ENCODE measurements at places on chromosomes 2 and 18.

GRCh38 chr2:181683518-181684453, 3.5 kb upstream of the NEUROD1 start:
- no peaks in the 10 kb centered on the region for H3K27me3 ChIP-seq
- H3K4me3 ChIP-seq = no peak overlapping the region
- H3K36me3 ChIP-seq = no peaks in the 10 kb centered on the region
- no peak overlapping the region for H3K27ac ChIP-seq
- H3K4me1 ChIP-seq = no peaks in the 10 kb centered on the region

GRCh38 chr18:48667276-48668254, 128.7 kb downstream of the CTIF start:
- H3K4me3 ChIP-seq = no peak overlapping the region
- H3K4me1 ChIP-seq = no peaks in the 10 kb centered on the region
- H3K27ac ChIP-seq = no peak overlapping the region
- peaks cover 6% of the 10 kb centered on the region for H3K36me3 ChIP-seq

DNA sequence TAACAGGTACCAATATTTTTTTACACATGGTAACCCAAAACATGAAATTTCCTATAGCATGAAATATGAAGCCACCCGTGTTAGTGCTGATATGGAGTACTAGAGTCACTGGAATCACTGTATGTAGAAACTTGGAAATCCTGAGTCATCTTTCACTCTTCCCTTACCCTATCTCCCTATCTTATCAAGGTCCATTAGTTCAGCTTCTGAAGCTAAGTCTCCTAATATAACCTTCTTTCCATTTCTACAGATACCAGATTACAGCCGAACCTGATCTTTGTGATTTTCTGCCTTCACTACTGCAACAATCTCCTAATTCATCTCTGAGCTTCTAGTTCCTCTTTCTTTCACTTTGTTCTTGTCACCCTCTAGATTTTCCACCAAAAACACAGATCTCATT, 59.0 kb downstream of the SEPTIN10 start:
- no peaks in the 10 kb centered on the region for H3K27me3 ChIP-seq
- no peaks in the 10 kb centered on the region for H3K4me1 ChIP-seq
- no peak for DNase-seq
- H3K27ac ChIP-seq = no peak overlapping the region
- H3K4me3 ChIP-seq = no peak overlapping the region

- DNase-seq = no peak
- H3K4me1 ChIP-seq = no peaks in the 10 kb centered on the region
- no peaks in the 10 kb centered on the region for H3K27me3 ChIP-seq
- H3K27ac ChIP-seq = no peak overlapping the region
- no peaks in the 10 kb centered on the region for H3K36me3 ChIP-seq
These were observed 974.3 kb upstream of the CELF4 start for GRCh38 chr18:38539856-38540255.

DNA sequence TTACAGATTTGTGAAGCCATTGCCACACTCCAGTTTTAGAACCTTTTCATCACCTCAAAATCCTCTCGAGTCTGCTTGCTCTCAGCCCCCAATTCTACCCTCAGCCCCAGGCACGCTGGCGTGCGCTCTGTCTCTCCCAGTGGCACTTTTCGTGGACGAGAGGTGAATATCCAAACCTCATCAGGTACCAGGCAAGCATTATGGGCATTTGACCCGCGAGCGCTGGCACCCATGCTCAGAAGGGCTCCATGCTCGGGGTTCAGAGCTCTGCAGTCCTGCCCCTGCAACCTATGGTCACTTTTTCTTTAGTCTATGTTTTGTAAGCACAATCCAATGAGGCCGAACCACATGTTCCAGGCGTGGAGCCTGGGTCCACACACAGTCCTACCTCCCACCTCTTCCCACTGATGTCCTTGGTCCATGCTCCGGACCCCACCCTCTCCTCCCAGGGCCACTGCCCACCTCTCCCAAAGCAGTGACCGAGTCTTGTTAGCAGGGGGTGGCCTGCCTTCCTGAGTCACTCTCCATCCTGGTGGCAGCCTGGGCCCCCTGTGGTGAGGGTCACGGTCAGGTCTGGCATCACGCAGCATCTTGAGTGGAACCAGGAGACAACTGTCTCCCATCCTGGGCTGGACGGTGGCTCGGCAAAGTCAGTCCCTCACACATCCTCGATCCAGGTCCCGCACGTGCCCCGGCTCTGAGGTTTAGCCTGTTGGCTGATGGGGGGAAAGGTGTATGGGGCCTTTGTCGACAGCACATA, 256.9 kb downstream of the NDUFA10 start:
- H3K36me3 ChIP-seq = no peaks in the 10 kb centered on the region
- H3K4me3 ChIP-seq = no peak overlapping the region
- peaks cover 3% of the 10 kb centered on the region for H3K4me1 ChIP-seq
- H3K27ac ChIP-seq = no peak overlapping the region
- no peak for DNase-seq
- H3K27me3 ChIP-seq = no peaks in the 10 kb centered on the region

GRCh38 chr2:174490051-174490450, 3.2 kb upstream of the GPR155 start:
- H3K36me3 ChIP-seq = no peaks in the 10 kb centered on the region
- H3K4me3 ChIP-seq = no peak overlapping the region
- H3K27me3 ChIP-seq = no peaks in the 10 kb centered on the region
- H3K4me1 ChIP-seq = peaks cover 2% of the 10 kb centered on the region

GRCh38 chr2:75199428-75200011, at the start of gene TACR1:
Gene TACR1, minus strand, starts transcription at chr2:75199520. Its CDS starts 586 bp downstream, at chr2:75198934.
- peaks cover 10% of the 10 kb centered on the region for H3K4me1 ChIP-seq
- H3K4me3 ChIP-seq = peak within 1 kb of the TSS; percentile 19
- H3K27me3 ChIP-seq = no peaks in the 10 kb centered on the region
- peak; percentile 72 for DNase-seq

DNA sequence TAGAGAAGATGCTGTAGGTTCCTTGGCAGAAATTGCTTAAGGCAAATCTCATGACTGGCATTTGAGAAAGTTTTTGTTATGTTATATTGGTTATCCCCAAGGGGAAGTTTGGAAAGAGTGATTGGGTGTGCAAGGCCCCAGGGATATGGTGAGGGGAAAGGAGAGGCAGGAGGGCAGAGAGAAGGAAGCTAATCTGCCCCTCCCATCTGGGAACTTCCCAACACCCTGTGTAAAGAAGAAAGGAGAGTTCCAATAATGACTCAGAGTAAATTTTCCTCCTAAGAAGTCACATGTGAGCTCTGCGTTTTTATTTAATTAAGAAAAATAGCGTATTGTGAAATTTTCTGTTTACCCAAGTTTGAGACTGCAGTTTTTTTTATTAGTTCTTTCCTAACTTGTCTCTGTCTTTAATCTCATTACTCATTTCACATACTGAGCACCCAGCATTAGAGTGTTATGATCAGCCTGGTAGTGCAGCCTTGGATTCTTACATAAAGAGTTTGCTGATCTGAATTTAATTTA, 3.1 kb upstream of the KYNU start:
- H3K27me3 ChIP-seq = no peaks in the 10 kb centered on the region
- H3K4me1 ChIP-seq = no peaks in the 10 kb centered on the region
- H3K27ac ChIP-seq = no peak overlapping the region
- no peak overlapping the region for H3K4me3 ChIP-seq

GRCh38 chr2:45674035-45674816, 22.8 kb downstream of the PRKCE start:
- H3K27ac ChIP-seq = no peak overlapping the region
- no peak overlapping the region for H3K4me3 ChIP-seq
- DNase-seq = no peak
- H3K4me1 ChIP-seq = peaks cover 16% of the 10 kb centered on the region

DNA sequence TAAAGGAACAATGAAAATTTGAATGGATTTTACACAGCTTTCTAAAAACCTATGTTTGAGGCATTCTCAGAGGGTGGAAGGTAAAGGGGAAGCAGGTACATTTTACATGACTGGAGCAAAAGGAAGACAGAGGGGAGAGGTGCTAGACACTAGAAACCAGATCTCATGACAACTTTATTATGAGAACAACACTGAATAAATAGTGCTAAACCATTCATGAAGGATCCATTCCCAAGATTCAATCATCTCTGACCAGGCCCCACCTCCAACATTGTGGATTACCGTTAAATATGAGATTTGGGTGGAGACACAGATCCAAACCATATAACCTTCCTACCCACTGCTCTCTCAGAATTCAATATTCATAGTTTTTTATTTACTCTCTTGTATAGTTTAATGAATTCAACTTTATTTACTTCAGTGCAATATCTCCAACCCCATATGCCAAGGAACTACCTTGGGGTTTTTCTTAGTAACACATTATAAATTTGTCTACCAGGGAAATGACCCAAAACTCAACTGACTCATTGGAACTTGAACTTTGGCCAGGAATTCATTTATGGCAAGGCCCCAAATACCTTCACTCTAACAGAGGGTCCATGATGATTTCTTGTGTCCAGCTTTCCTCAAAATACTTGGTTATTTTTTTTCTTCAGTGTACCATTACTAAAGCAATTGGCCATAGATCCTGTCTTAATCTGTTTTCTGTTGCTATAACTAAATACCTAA, 317.8 kb downstream of the GULP1 start:
- H3K27ac ChIP-seq = no peak overlapping the region
- H3K4me1 ChIP-seq = peaks cover 8% of the 10 kb centered on the region
- DNase-seq = no peak
- no peak overlapping the region for H3K4me3 ChIP-seq
- no peaks in the 10 kb centered on the region for H3K36me3 ChIP-seq

GRCh38 chr2:152062125-152063091, 36.4 kb downstream of the CACNB4 start:
- H3K36me3 ChIP-seq = no peaks in the 10 kb centered on the region
- H3K4me3 ChIP-seq = no peak overlapping the region
- H3K27ac ChIP-seq = no peak overlapping the region
- H3K27me3 ChIP-seq = no peaks in the 10 kb centered on the region
- DNase-seq = no peak
- H3K4me1 ChIP-seq = no peaks in the 10 kb centered on the region

DNA sequence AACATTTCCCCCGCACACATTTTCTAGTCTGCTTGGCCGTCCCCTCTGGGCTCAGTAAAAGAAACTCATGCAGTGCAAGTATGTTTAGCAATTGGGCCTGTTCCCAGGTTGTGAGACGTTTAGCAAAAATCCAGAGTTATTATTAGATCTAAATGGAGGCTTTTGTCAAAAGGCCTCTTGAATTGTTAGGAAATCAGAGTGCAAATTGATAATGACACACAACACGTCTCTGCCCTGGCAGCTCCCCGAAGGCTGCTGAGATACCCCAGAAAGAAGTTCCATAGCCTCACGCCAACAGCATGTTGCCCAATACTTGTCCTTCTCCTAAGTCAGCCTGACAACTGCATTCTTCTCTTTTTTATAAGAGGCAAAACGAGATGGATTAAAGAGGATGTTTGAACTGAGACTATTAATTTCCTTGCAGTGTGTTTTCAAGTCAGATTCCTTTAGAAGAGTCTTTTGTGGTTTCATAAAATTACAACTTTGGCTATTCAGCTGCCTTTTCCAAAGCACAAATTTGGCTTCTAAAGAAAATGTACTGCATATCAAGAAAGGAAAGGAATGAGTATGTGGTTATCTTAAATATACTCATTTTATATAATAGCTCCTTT, 202.2 kb downstream of the TRIB2 start:
- no peak overlapping the region for H3K4me3 ChIP-seq
- no peaks in the 10 kb centered on the region for H3K36me3 ChIP-seq
- peaks cover 2% of the 10 kb centered on the region for H3K4me1 ChIP-seq
- peak overlapping the region; percentile 13 for H3K27ac ChIP-seq
- no peaks in the 10 kb centered on the region for H3K27me3 ChIP-seq
